NCI-H1930 (cell line): ENCODE measurements at places on chromosomes 11 and 22.

DNA sequence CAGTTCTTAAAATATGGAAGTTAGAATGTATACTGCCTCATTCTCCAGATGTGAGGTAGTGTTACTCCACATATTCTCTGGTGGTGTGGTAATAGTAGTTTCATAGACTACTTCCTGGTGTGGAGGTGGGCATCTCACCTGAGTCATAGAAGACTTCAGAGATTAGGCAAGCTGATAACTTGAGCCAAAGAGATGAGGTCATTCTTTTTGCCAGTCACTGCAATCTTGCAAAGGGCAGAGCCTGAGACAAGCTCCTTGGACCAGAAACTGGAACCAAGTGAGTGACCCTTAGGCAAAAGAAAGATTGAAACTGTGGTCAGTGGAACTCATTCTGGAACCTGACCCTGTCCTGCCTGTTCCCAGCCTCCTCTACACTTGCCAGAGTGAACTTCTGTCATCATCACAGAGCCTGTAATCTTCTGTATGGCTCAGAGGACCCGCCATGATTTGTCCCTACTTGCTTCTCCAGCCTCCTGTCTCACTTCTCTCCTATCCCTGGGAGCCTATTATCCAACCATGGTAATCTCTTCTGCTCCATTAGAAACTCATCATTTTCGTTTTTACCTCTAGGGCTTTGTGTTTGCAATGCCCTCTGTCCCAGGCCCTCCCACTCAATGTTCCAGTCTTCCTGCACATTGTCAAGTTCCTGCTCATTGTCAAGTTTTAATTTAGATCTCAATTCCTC, 10.6 kb upstream of the CCDC83 start:
- DNase-seq = no peak

- no peak for DNase-seq
These were observed 48.8 kb upstream of the CD44 start for GRCh38 chr11:35090125-35090524.

DNA sequence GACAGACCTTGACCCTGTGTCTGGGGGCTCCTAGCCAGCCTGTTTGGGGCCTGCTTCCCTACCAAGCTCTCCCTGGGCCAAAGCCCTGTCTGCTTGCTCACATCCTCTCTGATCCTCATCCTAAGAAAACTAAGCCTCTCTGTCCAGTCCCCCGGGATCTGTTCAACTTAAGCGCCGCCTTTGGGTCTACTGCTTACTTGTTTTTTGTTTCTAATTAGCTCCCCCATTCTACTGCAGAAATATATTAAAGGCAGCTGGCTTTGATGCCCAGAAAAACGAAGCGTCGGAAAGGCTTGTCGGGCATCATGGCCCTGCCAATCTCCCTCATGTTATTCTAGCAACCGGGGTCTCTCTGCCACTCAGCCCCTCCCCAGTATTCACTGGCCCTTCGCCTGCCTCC, 3.4 kb downstream of the DSCAML1 start:
- DNase-seq = no peak

- no peak for DNase-seq
These were observed 5.0 kb downstream of the NFAM1 start for GRCh38 chr22:42427167-42427566.

- DNase-seq = no peak
These were observed 159.2 kb upstream of the DDI1 start for GRCh38 chr11:103877221-103877620.

- DNase-seq = no peak
These were observed 867.2 kb upstream of the RAG2 start for GRCh38 chr11:37465221-37465620.

GRCh38 chr22:35231585-35232084, 25.7 kb upstream of the HMGXB4 start:
- DNase-seq = peak; percentile 37
